Suprapubic skin (tissue), 4 donors: ENCODE measurements at places on chromosomes 6 and 20. TPM values are rescaled to one million over a fixed set of nuclear protein-coding genes. Genes with fewer than 3 reads are reported as not detected.

GRCh38 chr6:33276864-33277662 is at the start of gene B3GALT4:
B3GALT4 (plus strand) TSS chr6:33277123; CDS start chr6:33277420, 297 bp downstream.
- H3K4me3 ChIP-seq: peak within 1 kb of the TSS; percentile 83
- H3K4me1 ChIP-seq: peaks cover 63% of the 10 kb centered on the region
- no peaks in the 10 kb centered on the region for H3K27me3 ChIP-seq
- peak within 1 kb of the TSS; percentile 92 for H3K27ac ChIP-seq

DNA sequence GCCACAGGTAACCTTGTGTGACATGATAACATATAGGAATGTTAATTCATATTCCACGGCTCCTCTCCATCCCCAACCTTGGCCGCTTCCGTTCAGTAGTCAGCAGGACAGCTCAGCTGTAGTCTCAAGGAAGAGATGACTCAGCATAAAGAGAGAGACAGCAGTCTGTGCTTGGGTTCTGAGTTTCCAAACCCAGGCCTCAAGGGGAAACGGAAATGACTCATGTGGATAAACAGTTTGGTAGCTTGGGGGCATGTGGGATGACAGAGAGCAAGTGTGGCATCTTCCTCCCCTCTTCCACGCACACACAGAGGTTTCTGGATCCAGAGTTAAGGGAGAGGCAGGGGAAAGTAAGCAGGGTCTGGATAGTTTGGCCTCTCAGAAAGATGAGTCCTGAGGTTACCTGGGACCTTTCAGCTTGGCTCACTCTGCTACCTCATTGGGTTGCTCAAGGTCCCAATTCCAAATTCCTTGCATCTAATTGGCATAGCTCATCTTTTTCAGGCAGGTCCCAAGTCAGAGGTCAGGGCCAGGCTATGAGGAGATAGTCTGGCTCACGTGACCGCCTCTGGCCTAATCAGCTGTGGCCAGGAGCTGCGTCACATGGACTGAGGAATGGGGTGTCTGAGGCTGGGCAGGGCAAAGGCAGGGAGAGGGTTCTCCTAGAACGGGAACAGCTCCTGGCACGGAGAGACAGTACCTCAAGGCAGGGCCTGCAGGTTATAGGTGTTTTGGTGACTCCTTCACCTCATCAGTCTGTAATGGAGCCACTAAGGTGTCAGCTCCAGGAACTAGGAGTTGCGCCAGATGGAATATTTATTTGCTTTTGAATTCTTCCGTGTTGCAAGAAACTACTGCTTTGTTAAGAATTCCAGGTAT is 36.5 kb upstream of the MLN start:
- no peaks in the 10 kb centered on the region for H3K27me3 ChIP-seq
- no peak overlapping the region for H3K27ac ChIP-seq
- no peak for DNase-seq
- no peaks in the 10 kb centered on the region for H3K36me3 ChIP-seq
- peaks cover 28% of the 10 kb centered on the region for H3K4me1 ChIP-seq
- no peak overlapping the region for H3K4me3 ChIP-seq

DNA sequence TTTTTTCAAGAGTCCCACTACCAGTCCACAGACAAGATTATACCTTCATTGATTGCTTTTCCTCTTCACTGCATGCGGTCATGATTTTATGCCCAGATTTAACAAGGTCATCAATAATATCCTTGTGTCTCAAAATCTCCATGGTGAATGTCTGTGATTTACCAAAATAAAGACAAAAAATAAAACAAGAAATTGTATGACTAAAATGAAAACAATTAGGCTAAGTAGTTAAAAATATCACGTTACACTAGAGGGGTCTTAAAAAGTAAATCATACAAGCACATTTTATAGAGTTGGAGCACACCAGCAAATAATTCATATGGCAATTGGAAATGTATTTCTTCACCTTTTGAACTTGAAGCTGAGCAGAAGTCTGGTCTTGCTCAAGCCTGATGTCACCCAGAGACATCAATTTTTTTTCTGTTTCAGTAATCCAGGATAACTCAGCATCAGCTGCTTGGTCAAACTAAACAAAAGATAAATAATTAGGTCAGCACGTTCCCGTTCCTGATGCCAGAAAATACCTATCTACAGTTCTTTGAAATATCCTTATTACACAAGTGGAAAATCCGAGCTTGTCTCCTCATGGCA is 125.4 kb downstream of the DST start:
- peak overlapping the region; percentile 39 for H3K27ac ChIP-seq
- H3K4me1 ChIP-seq: peaks cover 37% of the 10 kb centered on the region
- no peak for DNase-seq
- peaks cover 9% of the 10 kb centered on the region for H3K36me3 ChIP-seq

The SNAI1 gene
- 1.4 TPM for total RNA-seq

The ENPP4 gene
- total RNA-seq: 11.0 TPM
